Fibroblast of lung (primary cell): ENCODE measurements at places on chromosomes 1 and 21.

GRCh38 chr21:35838350-35838749, 222.0 kb downstream of the SETD4 start:
- no peak for DNase-seq

GRCh38 chr1:63328122-63328521, 5.8 kb downstream of the FOXD3 start:
- DNase-seq = no peak

DNA sequence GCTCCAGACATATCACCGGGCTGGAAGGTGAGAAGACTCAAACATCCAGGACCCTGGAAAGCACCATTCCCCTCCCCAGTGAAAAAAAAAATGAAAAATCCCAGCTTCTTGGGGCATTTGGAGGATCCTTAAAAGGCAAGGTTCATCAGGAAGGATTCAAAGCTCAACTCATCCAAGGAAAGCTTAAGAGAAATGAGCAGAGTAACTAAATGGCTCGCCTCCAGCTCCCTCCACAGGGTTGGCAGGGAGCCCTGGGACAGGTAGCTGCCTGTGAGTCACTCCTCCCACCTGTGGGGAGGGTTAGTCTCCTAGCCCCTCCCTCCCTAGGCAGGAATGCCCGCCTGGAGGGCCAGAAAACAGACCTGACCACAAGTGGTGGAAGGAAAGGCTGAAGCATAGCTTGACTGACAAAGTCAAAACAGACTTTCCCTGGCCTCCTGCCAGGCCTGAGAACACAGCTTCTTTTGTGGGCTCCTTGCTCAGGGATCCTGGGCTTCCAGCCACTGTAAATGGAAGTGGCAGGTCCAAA, 712 bp upstream of the LAMB3 start:
- peak; percentile 79 for DNase-seq

GRCh38 chr1:197675583-197676208, 99.6 kb downstream of the DENND1B start:
- DNase-seq = peak; percentile 51

GRCh38 chr1:2282556-2283270, 54.6 kb downstream of the SKI start:
- DNase-seq = no peak

DNA sequence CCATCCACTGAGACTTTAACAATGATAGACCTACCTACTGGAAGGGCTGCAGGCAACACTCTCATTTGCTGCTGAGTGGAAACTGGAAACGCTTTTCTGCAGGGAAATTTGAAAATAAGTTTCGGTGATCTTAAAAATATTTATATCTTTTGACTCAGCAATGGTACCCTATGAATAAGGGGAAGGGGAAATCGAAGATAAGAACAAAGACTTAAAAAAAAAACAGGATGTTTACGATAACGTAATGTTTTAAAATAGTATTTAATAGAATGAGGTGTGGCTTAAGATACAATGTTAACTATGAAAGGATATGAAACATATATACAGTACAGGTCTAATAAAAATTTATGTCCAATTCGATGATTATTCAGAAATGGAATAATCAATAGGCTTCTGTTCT, 34.8 kb upstream of the CSF1 start:
- no peak for DNase-seq

- DNase-seq = no peak
Observed at GRCh38 chr1:156204686-156205085, 8.1 kb upstream of the PMF1 start.

GRCh38 chr1:24964811-24965570, 34.9 kb upstream of the RUNX3 start:
- peak; percentile 94 for DNase-seq

DNA sequence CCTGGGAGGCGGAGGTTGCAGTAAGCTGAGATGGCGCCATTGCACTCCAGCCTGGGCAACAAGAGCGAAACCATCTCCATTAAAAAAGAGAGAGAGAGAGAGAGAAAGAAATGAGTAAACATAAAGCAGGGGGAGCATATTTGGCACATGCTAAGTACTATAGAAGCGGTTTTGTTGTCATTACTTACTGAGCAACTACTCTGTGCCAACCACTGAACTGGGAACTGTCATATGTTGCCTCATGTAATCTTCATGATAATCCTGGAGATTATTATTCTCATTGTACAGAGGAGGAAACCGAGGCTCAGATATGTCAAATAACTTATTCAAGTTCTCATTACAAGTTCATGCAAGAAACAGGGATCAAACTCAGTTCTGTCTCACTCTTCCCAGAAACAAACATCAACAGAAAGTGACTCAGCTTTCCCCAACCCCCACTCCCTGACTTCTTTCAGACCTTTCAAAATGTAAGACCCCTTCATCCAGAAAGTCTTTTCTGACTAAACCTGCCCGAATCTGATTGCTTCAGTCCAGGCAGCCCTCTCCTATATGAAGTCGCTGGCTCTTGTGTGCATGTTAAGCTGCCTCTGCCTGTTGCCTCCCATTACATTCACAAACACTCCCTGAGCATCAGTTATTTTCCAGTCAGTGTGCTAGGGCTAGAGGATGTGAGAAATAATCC, 23.5 kb downstream of the LAMB3 start:
- DNase-seq = no peak

DNA sequence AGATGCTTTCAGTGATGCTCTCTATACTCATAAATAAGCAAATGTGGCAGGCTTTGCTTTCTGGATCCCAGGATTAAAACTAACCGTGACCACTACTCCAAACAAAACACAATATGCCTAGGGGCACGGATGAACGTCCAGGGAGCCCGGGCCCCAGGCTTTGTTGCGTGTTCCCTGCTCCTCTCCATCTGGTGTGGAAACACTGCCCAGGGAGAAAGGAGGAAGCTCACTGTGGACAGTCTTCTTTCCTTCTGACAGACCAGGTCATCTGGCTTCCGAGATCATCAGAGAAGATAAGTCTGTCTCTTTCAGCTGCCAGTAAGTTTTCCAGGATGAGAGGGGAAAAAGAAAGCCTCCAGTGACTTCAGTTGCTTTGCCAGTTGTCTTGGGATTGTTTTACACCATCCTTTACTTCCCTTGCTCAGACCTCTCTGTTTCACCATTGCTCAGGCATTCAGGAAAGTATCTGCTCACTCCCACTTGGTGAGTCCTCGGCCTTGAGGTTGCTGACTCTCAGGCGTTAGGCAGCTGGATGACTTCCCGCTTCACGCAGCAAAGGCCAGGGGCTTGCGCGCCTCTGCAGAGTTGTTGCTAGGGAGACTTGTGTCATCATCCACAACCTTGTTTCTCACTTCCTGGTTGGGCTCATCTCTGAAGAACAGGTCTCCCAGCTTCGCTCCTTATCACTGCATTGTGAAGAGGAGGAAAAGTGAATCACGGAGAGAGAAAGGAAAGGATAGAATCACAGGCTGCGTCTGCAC, 20.6 kb upstream of the PGD start:
- DNase-seq = peak; percentile 96

GRCh38 chr21:34054259-34054658, 19.1 kb upstream of the MRPS6 start:
- DNase-seq = no peak

DNA sequence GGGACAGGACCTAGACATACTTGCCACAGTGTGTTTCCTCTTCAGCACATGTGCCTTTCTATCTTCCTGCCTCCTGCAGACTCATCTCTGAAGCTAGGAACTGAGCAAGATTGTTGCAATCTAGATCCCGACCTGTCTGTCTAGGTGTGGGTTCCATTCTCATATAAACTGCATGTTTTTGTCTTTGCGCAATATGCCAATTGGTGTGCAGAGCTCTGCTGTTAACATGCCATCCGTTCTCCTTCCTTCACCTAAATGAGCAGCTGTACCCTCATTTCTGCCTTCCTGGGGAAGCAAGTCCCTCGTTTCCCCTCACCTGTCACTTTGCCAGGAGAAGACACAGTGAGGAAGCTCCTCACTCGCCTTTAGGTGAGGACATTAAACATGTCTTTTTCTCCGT, 55.5 kb downstream of the SLC35F3 start:
- no peak for DNase-seq

- no peak for DNase-seq
Observed at GRCh38 chr1:22080191-22080590, 27.7 kb downstream of the CDC42 start.

DNA sequence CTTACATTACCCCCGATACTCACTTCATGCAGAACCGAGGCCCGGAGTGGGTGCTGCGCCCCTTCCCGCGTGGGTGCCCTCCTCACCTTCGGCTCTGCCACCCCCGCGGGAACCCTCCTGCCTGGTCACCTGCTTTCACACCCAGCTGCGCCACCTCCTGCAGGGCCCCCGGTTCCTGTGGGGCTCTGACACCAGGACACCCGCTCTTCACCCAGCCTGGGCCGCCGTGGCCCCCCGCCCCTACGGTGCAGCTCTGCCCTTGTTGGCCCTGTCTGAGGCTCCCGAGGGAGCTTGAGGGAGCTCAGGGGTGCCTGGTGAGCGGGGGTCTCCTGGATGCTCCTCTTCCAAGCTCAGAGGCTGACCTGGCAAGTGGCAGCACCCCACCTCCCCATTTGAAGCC, 19.0 kb downstream of the RRP1 start:
- DNase-seq = no peak
